CD8-positive, alpha-beta memory T cell (primary cell): ENCODE measurements at places on chromosomes 5 and 9. TPM values are rescaled to one million over a fixed set of nuclear protein-coding genes. Genes with fewer than 3 reads are reported as not detected.
A peak's percentile ranks its signal among the peaks of the same experiment; 100 is the strongest.

Gene SOHLH1
- total RNA-seq: not detected

Gene MARCHF11
- not detected for total RNA-seq

Gene SUSD3
- total RNA-seq: 12.3 TPM

Gene CDC25C
- 4.3 TPM for total RNA-seq

Gene FIBCD1
- total RNA-seq: not detected

Gene PCDHA4
- total RNA-seq: not detected

Gene NPDC1
- total RNA-seq: 27.5 TPM

Gene CCL28
- total RNA-seq: 8.4 TPM

Gene SERINC5
- total RNA-seq: 33.3 TPM

DNA sequence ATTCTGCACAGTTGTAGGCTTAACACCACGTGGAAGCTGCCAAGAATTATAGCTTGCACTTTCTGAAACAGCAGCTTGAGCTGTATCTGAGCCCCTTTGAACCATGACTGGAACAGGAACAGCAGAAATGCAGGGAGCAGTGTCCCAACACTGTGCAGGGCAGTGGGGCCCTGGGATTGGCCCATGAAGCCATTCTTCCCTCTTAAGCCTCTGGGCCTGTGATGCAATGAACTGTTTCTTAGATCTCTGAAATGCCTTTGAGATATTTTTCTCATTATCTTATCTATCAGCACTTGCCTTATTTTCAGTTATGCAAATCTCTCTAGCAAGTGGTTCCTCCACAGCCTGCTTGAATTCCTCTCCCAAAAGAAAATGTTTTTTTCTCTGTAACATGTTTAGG lies 87.0 kb upstream of the MTAP start:
- H3K27ac ChIP-seq: no peak overlapping the region
- no peak overlapping the region for H3K4me3 ChIP-seq
- DNase-seq: no peak
- H3K36me3 ChIP-seq: no peaks in the 10 kb centered on the region

DNA sequence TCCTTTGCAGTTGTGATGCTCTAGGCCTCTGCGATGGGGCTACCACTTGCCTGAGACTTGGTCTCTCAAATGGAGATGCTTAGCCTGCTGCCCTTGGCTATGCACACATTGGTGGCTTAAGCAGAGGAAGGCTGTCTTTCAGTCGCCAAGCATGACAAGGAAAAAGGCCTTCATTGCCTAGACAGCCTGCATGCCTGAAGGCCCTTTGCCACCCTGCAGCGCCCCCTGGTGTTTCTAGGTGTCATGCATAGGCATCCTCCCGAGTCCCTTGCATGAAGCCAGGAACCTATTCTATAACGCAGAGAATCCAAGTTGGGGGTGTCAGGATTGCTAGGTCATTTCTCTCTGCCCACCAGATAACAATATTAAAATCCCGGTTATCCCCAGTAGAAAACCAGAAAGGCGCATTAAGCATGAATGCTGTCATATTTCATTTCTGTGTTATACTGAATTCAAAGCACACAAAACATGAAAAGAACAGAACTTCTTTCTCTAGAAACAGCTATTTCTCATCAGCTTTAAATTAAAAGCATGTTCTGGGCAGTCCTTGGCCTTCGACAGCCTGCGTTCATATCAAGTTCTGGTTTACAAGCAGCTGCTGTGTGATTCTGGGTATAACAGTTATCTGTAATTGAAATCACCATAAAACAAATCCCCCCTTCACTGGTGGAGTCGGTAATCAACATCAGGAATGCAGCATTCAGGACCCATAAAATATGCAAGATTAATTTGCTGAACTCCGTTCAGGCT lies 59.7 kb upstream of the TRPC7 start:
- H3K27ac ChIP-seq: no peak overlapping the region
- no peak for DNase-seq
- H3K27me3 ChIP-seq: no peaks in the 10 kb centered on the region
- H3K4me3 ChIP-seq: no peak overlapping the region
- H3K36me3 ChIP-seq: no peaks in the 10 kb centered on the region

DNA sequence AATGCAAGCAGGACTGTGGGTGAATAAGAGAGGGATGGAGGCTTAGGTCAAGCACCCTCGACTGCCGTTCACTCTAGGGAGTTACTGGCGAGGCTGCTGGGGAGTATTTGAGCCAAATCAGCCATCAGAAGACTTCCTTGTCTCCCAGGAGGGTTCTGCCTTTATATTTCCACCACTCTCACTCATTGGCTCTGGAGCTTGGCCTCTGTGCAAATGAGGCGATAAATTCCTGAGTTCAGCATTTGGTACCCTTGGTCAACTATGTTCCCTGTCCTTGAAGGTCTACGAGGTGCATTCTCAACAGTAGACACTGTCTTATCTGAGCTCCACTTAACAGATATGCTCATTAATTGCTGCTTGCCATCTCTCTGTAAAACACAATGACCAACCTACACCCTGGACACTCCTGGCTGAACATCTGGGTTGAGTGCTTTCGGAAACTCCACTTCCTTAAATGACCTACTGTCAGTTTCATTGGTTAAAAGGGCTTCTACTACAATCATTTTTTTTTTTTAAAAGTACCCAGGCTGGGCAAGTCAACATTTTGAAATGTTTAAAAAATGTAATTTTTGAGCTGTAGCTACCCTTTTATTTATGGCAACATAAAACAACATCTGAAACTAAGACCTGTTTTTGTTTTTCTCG lies 153.2 kb downstream of the NTRK2 start:
- H3K4me1 ChIP-seq: no peaks in the 10 kb centered on the region
- H3K36me3 ChIP-seq: no peaks in the 10 kb centered on the region
- no peak for DNase-seq
- H3K27ac ChIP-seq: no peak overlapping the region

DNA sequence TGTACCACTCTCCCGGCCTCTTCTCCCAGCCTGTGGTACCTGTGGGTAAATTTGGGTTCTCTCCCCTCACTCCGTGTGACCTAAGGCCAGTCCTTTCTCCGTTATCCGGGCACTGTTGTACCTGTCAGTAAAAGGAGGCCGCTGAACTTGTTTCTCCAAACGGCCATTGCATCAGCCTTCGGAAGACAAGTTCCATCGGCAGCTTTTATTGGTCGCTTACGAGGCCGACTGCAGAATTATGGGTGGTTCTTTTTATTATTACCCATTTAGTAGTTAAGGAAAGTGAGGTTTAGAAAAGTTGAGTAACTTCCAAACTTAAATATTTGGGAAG lies 558 bp downstream of the GRPEL2 start:
- H3K27me3 ChIP-seq: no peaks in the 10 kb centered on the region
- H3K4me1 ChIP-seq: peaks cover 58% of the 10 kb centered on the region
- H3K36me3 ChIP-seq: peaks cover 19% of the 10 kb centered on the region
- peak; percentile 19 for DNase-seq

GRCh38 chr5:36724467-36725332 lies 118.3 kb downstream of the SLC1A3 start:
- peak overlapping the region; percentile 56 for H3K4me3 ChIP-seq
- H3K27ac ChIP-seq: no peak overlapping the region
- no peaks in the 10 kb centered on the region for H3K36me3 ChIP-seq
- H3K4me1 ChIP-seq: peaks cover 6% of the 10 kb centered on the region

DNA sequence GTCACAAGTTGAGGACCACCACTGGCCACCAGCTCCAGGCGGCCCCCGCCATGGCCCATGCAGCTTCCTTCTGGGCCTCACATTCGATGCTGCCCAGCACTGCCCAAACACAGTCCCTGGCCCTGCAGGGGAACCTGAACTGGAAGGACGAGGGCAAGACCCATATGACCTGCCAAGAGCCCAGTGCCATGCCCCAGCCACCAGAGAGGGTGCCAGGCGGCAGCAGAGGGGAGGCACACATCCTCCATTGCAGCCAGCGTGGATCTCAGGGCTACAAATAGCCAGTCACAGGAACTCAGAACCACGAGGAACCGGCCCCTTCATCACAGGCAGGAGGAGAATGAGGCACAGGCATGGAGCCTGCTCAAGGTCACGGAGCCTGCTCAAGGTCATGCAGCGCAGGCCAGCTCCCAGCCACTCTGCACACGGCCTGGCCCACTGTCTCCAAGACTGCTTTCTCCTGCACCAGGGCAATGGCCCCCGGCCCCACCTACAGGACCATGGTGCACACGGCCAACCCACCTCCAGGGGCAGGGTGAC lies 69.6 kb downstream of the SEMA4D start:
- peaks cover 98% of the 10 kb centered on the region for H3K4me1 ChIP-seq
- no peak overlapping the region for H3K4me3 ChIP-seq
- no peak for DNase-seq
- no peak overlapping the region for H3K27ac ChIP-seq

- H3K27ac ChIP-seq: no peak overlapping the region
- no peaks in the 10 kb centered on the region for H3K36me3 ChIP-seq
- no peak for DNase-seq
- H3K27me3 ChIP-seq: no peaks in the 10 kb centered on the region
- H3K4me3 ChIP-seq: no peak overlapping the region
These were observed 9.2 kb upstream of the IL7R start for GRCh38 chr5:35847491-35847890.

DNA sequence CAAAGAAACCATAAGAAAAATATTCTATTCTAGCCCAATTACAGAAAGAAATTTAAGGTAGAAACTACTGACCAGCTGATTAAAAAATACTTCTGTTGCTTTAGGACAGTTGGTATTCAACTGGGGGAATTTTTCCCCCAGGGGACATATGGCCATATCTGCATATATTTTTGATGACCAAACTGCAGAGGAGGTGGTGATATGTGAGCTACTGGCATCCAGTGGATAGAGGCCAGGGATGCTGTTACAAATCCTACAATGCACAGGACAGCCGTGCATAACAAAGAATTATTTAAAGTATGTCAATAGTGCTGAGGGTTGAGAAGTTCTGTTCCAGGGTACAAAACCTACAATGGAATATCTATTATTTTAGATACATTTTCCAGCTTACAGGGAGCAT lies 24.0 kb downstream of the ZFR start:
- peaks cover 11% of the 10 kb centered on the region for H3K36me3 ChIP-seq
- no peak for DNase-seq
- peaks cover 11% of the 10 kb centered on the region for H3K4me1 ChIP-seq

DNA sequence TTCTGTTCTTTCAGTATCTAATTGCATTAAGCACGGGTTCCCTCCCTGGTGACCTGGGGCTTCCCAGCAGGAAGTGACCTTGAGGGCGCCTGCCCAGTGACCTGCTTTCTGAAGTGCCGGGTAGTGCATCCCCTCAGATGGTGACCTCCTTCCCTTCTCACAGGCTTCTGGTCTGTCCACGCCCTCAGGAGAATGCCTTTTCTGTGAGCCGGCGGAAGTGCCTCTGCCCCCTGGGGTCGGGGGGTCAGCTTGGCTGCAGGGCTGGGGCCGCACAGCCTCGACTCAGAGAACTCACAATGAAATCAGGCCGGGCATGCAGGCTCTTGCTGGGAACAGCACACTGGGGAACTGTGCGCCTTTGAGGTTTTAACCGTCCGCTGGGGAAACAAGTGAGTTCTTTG lies 124.5 kb upstream of the PHYKPL start:
- H3K36me3 ChIP-seq: no peaks in the 10 kb centered on the region
- H3K4me3 ChIP-seq: no peak overlapping the region
- no peak overlapping the region for H3K27ac ChIP-seq
- DNase-seq: no peak
- H3K4me1 ChIP-seq: no peaks in the 10 kb centered on the region
- H3K27me3 ChIP-seq: no peaks in the 10 kb centered on the region

DNA sequence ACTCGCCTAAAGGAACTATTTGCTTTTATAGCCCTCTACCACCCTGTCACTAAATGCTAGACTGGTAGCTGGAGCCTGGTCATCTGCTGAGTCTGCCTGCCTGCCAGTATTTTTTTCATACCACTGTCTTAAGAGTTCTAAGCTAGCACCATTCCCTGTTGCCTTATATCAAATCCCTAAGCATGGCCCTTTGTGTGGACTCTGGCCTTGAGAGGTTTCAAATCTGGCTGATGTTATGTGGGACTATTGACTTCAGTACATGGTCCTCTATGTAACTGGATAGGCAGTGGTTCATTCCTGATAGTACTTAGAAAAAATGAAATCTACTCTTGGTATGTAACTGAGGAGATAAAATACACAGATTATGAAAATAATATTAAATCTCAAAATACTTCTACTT lies 103.5 kb downstream of the PLCXD3 start:
- H3K4me3 ChIP-seq: no peak overlapping the region
- H3K27me3 ChIP-seq: no peaks in the 10 kb centered on the region
- no peak for DNase-seq
- no peaks in the 10 kb centered on the region for H3K4me1 ChIP-seq

DNA sequence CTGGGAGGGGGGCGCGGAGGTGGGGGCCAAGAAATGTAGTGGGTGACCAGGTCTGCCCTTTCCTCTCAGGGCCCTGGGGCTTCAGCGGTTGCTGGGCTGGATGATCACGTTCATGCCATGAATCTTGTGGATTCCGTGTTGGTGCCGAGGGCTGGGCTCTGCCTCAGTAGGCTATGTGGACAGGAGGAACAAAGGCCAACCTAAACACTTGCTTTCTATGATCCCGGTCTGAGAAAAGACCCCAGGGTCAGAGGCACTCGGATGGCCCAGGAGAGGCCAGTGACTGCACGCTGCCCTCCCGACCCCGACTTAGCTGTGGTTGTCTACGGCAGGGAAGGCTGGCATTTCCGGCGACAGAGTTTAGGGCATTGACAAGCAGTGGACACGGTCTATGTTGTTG lies 26.6 kb downstream of the PHF2 start:
- peaks cover 32% of the 10 kb centered on the region for H3K4me1 ChIP-seq
- H3K27ac ChIP-seq: no peak overlapping the region
- DNase-seq: no peak
- H3K27me3 ChIP-seq: no peaks in the 10 kb centered on the region
- no peak overlapping the region for H3K4me3 ChIP-seq
- H3K36me3 ChIP-seq: no peaks in the 10 kb centered on the region

DNA sequence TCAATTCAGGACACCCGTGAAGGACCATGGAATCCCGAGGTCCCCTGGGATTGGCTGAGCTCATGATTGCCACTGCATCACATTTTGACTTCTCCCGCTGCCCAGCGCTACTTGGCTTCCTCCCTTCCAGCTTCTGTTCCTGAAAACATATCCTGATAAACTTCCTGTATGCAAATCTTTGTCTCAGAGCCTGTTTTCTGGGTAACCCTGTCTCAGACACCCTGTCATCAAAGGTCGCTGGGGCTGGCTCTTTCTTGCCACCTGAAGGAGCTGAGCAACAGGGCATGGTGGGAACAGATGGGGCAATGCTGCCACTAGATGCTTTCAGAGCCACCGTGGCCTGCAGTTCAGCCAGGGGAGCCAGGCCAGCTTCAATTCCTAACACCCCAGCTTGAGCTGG lies 154.3 kb upstream of the TBC1D2 start:
- no peak overlapping the region for H3K4me3 ChIP-seq
- H3K27me3 ChIP-seq: no peaks in the 10 kb centered on the region
- H3K4me1 ChIP-seq: no peaks in the 10 kb centered on the region
- no peaks in the 10 kb centered on the region for H3K36me3 ChIP-seq
- no peak overlapping the region for H3K27ac ChIP-seq

GRCh38 chr5:116237917-116238500 lies 153.2 kb downstream of the COMMD10 start:
- no peak for DNase-seq
- H3K27ac ChIP-seq: no peak overlapping the region

- no peaks in the 10 kb centered on the region for H3K4me1 ChIP-seq
- no peak overlapping the region for H3K27ac ChIP-seq
- H3K27me3 ChIP-seq: no peaks in the 10 kb centered on the region
- peaks cover 8% of the 10 kb centered on the region for H3K36me3 ChIP-seq
- no peak overlapping the region for H3K4me3 ChIP-seq
- DNase-seq: no peak
These were observed 23.9 kb downstream of the SLC36A1 start for GRCh38 chr5:151471276-151471675.
